SW480 (cell line): ENCODE measurements at places on chromosomes 12 and 14.

DNA sequence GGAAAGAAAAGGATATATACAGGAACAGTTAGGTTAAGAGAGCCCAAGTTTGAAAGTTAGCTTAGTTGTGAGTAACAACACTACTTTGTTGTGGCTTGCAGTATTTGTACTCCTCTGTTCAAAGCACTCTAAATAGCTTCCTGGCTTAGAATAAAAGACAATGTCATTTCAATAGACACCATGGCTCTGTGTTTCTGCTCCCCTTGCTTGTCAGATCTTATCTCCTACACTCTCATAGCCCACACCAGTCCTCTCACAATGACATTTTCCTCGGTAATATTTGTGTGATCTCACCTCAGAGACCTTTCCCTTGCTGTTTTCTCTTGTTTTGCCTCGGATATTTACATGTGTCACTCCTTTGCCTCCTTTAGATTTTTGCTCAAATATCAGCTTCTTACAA is 418.4 kb downstream of the MDGA2 start:
- DNase-seq: no peak

GRCh38 chr14:44165286-44165685 is 341.8 kb downstream of the FSCB start:
- no peak for DNase-seq

GRCh38 chr12:28993720-28994119 is 155.4 kb upstream of the FAR2 start:
- no peak for DNase-seq

DNA sequence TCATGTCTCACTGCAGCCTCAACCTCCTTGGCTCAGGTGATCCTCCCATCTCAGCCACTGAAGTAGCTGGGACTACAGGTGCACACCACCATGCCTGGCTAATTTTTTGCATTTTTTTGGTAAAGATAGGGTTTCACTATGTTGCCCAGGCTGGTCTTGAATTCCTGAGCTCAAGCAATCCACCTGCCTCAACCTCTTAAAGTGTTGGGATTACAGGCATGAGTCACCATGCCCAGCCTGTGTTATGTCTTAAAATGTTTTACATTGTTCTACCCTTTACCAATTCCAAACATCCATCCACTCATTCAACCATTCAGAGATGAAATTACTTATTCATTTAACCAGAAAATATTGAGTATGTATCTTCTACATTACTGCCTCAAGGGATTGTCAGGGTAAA is 111.6 kb upstream of the BTG1 start:
- DNase-seq: no peak

DNA sequence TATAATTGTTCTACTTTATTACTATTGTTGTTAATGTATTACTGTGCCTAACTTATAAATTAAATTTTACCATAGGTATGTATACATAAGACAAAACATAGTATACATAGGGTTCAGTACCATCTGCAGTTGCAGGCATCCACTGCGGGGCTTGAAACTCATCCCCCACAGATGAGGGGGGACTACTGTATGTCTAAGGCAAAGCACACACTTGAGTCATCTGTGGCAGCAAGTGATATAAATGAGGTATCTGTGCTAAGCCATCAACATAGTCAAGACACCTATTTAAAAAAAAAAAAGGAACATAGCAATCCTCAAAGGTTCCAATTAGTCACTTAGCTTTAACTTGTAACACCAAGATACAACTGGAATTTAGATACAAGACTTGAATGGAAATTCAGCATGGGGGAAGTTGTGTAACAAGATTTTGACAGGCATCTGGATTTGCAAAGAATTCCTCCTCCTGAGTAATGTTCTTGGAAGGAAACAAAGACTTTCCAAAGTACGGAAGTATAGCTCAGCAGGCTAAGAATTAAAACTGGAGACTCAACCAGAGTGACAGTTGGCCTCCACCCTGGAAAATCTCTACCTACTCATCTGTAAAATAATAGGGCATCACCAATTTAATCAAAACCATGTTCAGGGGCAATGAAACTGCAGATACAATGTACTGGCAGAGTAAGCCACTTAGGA is 14.9 kb downstream of the DCAF5 start:
- no peak for DNase-seq

DNA sequence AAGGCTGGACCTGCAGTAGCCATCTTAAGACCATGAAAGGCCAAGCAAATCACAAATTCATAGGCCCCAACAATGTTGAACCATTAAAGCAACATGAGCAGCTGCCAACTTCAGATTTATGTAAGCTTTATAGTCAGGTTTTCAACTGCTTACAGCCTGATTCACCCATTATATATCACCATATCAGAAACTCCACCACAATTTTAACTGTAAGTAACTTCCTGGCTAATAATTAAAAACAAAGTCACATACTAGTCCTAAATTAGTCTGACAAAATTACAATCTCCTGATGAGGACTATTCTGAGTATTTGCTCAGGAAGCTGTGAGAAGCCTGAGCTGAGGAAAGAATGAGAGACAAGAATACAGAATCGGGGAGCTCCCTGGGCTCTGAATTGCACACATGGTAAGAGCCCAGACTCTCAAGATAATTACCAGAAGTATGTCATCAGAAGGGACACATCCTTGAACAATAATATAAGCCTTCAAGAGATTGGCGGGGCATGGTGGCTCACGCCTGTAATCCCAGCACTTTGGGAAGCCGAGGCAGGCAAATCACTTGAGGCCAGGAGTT is 55.1 kb downstream of the NUMB start:
- no peak for DNase-seq

GRCh38 chr12:58184212-58184611 is 242.8 kb downstream of the ATP23 start:
- DNase-seq: no peak

DNA sequence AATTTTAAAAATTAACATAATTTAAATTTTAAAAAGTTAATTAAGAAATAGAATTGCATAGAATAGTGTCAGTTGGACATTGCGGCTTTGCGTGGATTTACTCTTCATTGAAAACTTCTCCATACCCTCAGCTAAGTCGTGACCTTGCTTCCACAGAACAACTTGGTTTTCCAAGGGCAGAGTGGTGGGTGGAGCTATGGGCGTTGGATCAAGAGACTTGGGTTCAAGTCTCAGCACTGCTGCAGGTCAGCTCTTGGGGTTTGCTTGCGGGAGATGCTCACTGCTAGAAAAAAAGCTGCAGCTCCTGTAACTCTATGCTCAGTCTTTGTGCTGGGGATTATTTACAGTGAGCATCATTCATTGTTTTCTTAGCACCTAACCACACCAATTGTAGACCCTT is 133.7 kb downstream of the PRIMA1 start:
- DNase-seq: no peak

- DNase-seq: peak; percentile 49
Measured at GRCh38 chr14:49863487-49864281, 11.1 kb upstream of the NEMF start.

DNA sequence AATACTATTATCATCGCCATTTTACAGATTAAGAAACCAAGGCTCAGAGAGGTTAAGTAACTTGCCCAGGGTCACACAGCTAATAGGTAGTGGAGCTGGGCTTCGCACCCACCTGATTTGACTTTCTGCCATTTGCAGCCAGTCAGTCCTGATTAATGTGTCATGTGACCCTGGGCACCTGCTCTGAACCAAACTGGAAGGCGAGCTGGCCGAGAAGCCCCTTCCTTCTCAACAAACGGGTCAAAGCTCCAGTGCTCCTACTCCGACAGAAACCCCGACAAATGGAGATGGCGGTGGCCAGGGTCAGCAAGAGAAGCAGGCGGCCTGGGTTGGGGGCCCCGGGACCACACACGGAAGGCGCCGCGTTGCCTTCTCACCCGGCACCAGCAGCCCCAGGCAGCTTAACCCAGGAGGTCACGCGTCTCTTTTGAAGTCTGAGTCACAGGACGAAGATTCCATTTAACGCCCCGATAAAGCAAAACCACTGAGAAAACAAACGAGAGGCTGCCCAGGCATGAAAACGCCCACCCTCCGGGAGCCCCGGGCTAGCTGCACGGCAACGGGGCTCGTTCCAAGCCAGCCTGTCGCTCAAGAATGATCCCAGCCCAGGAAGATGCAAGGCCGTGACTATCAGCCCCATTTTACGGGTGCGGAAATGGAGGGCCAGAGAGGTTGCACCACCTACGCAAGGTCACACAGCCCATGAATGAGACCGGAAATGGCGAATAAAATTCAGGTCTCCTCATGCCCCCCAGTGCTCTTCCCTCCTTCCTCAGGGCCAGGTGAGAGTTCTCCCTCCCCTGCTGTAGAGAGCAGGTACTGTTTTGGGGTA is 124.8 kb downstream of the SCARB1 start:
- peak; percentile 90 for DNase-seq

GRCh38 chr14:62081951-62082350 is 319.7 kb downstream of the SNAPC1 start:
- no peak for DNase-seq

DNA sequence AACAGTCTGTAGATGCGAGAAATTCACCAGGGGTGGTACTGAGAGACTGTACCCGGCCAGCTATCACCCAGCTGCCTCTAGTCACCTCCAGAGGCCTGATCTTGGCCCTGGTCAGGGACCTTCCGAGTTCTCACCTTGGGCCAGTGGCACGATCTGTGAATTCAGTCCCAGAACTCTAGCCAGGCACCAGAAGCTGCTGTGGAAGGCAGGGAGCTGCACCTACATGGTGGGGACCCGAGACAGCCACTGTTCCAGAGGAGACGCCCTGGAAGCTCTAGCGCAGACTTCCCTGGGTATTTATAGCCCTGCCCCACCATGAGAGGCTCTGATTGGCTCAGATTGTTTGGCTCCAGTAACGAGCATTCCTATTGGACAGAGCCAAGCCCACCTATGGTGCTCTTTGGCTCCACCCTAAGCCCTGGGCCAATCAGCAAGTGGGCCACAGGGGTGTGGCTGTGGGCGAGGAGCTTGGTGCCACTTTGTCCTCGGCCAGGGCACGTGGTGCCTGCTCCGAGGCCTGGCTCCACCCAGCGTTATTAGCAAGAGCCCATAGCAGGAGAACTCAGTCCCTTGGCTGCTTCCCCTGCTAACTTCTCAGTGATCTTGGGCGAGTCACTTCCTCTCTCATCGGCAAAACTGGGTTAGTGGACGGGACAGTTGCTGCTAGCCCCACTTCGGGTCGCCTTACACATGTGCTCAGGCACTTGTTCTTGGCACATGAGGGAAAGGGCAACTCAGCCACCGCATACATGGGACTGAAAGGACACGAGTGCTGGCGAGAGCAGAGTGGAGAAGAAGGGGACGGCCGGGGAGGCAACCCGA is 89.0 kb upstream of the BCL11B start:
- DNase-seq: no peak

DNA sequence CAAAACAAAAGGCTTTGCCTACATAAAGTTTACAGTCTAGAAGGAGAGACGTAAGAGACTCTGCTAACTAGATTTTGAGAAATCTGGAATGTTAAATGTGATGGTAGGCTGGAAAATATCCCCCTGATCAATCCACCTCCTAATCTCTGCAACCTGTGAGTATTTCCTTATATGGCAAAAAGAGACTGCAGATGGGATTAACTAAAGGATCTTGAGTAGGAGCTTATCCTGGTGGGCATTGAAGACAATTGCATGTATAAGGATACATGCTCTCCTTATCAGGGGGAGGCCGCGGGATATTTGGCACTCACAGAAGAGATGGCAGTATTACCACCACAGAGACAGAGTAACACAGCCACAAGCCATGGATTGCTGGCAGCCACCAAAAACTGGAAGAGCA is 95.2 kb downstream of the EGLN3 start:
- DNase-seq: no peak

GRCh38 chr14:69543341-69544115 is 31.1 kb downstream of the CCDC177 start:
- DNase-seq: peak; percentile 94

DNA sequence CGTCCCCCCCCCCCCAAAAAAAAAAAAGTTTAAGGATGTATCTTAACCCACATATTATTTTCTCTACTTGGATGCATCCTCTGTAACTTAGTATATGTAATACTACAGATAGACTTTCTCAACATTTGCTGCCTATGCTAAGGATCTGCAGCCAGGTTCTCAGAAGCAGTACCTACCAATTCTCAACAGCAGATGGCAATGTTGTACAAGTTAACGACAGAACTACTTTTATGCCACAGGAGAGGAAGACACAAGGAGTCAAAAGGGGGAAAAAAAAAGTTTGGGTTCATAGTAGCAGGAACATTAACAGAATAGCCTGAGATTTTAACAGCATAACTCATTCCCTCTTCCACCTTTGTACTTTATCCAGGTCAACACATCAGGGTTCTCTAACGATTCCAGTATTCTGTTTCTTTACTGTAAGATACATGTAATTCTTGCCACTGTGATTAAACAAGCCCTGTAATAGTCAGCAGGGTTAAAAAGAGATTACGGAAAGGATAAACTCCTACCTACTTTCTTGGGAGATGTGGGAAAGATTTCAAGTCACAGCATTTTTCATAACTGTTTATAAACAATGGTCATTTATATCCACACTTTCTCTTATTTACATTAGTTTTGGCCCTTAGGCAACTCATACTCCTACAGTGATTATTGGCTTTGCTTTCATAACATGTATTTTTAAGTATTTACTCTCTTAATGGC is 5.7 kb upstream of the NEK9 start:
- peak; percentile 81 for DNase-seq

GRCh38 chr14:99946652-99947489 is 118.4 kb upstream of the EVL start:
- DNase-seq: no peak

DNA sequence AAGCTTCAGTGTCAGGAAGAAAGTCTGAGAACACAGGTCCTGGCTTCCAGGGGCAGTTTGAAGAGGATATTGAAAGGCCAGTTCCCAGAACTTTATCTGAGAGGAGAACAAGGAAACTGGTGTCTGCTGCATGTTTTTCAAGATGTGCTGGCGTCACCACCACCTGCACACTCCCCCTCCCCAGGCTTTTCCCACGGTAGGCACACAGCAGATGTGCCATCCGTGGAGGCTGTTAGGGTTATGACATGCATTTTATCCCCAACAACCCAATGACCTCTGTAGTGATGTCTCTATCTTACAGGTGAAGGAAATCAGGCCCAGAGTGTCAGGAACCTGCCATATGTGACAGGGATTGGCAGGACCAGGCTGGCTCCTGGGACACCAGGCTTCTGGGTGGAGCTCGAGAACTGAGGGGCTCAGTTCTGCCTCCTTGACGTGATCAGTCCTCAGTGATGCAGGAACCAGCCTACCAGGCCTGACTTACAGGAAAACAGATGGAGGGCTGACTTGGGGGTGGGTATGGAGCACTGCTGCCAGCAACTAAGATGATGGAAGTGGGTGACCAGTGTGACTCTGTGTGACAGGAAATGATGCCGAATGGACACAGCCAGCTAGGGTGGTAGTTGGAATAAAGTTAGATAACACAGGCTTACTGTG is 16.8 kb downstream of the SLC25A47 start:
- no peak for DNase-seq

DNA sequence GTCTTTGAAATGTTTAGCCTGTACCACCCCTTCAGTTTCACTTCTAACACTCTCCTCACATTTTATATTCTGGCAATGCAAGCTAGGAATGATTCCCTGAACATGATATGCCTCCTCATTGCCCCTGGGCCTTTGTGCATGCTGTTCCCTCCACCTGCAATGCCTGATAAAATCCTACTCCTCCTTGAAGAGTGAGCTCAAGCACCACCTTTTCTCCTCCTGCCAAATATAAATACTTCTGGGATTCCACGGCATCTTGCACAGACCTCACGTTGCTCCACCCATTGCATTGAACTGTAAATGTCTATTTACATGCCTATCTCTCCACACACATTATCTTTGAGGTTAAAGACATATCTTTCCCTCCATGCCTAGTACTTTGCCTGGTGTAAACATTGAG is 21.1 kb downstream of the NKX2-1 start:
- DNase-seq: no peak
